Stimulated activated CD8-positive, alpha-beta memory T cell treated with anti-CD3 and anti-CD28 coated beads, Interleukin-15, amount 100 ng/mL, for 24 hours (primary cell): ENCODE measurements at places on chromosomes 16 and 17.

- no peak for DNase-seq
Measured at GRCh38 chr17:40019140-40019991, 4.1 kb downstream of the CSF3 start.

DNA sequence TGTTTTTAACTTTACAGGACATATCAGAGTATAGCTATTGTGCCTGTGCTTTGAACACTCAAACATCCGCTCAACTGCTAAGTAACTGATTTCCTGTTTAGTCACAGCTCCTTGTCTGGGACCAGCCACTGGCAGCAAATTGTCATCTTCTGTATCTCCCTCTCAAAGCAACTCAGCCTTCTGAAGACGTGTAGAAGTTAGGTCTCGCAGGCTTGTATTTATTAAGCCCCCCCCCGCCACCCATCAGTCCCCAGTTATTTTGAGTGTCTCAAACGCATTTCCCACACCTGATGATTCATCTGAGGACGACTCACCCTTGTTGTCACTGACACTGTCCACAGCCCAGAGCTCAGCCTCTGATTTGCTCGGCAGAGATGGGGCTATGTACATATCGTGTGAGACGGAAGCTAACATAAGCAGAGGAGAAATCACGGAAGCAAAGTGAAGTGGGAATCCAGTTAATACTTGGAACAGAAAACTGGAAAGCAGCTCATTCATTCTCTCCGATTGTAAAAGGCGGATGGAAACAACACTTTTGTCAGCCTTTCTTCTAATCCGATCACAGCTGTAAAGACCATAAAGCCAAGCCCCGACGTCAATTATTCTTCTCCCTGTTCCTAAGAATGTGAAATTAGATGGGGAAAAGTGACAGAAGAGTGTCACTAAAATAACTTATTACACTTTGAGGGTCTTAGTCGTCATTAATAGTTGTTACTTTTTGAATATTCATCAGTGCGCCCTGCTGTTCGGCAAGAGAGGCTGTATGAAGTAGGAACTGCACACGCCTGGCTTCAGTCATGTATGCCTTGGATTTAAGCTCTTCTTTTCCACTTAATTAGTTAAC is 64.2 kb downstream of the PITPNC1 start:
- no peak for DNase-seq

DNA sequence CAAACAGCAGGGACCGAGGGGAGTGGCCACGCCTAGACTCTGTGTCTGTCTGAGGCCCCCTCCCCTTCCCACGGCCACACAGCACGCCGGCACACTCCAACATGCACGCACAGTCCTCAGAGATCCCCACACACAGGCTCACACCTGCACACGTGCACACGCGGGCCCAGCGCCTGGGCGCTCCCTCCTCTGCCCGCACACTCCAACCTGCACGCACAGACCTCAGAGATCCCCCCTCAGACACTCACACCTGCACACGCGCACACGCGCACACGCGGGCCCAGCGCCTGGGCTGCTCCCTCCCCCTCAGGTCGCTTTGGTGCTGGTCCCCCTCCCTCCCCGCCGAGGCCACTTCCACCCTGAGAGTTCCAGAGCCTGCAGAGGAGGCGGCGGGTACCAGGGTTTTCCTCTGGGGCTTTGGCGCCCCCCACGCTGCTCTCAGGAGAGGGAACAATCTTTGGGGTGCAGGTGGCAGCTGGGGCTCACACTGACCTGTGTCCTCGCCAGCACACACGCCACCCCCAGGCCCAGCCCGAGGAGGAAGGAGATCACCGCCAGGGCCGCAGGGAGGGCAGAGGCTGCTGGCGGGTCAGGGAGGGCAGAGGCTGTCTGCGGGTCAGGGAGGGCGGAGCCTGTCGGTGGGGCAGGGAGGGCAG is 1.6 kb downstream of the CD7 start:
- no peak for DNase-seq

DNA sequence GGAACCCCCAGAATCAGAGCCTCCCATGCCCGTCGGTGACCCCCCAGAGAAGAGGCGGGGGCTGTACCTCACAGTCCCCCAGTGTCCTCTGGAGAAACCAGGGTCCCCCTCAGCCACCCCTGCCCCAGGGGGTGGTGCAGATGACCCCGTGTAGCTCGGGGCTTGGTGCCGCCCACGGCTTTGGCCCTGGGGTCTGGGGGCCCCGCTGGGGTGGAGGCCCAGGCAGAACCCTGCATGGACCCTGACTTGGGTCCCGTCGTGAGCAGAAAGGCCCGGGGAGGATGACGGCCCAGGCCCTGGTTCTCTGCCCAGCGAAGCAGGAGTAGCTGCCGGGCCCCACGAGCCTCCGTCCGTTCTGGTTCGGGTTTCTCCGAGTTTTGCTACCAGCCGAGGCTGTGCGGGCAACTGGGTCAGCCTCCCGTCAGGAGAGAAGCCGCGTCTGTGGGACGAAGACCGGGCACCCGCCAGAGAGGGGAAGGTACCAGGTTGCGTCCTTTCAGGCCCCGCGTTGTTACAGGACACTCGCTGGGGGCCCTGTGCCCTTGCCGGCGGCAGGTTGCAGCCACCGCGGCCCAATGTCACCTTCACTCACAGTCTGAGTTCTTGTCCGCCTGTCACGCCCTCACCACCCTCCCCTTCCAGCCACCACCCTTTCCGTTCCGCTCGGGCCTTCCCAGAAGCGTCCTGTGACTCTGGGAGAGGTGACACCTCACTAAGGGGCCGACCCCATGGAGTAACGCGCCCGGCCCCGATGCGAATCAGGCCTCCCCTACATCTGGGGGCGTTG is 4.0 kb downstream of the TPSG1 start:
- no peak for DNase-seq

DNA sequence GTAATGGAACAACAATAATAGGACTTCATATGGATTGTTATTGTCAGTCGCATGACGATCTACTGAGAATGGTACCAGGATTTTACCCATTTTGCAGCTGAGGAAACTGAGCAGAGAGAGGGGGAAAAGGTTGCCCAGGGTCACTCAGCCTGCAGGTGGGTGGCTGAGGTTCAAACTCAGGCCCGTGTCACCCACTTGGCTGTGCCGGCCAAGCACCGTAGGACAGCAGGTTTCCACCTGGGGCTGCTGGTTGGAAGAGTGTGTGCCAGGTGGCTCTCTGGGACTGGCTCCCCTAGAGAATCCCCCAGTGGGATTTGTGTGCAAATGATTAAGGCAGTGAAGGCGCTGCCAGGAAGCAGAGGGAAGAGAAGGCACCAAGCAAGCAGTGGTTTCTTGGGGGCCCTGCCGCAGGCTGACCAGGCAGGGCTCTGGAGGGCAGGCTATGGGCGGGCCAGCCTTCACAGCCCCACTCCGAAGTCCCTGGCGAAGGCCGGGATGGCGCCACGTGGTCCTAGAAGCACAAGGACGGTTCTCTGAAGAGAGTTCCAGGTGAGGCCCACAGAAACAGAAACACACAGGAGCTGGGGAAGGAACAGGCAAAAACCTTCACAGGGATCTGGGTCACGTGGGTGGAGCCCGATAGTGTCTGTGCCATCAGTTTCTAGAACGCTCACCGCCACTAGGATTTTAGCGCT is 163.5 kb downstream of the IRF8 start:
- no peak for DNase-seq

- DNase-seq = no peak
Measured at GRCh38 chr16:86042996-86043725, 144.2 kb downstream of the IRF8 start.

DNA sequence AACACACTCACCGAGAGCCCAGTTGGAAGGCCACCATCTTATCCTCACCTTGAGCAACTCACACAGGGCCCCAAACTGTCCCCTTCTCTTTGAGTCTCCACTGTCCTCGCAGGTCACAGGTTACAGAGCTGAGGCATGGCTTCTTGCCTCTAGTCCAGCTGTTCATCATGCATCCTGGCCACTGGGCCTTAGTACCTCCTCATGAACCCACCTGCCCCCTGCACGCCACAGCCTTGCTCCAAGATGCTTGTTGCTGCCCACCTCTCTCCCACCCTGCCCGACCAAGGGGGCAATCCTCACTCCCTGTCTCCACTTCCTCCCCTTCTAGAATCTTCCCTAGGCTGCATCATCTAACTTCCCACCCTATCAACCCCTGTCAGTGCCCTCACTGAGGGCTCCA is 17.1 kb downstream of the CDH5 start:
- no peak for DNase-seq

DNA sequence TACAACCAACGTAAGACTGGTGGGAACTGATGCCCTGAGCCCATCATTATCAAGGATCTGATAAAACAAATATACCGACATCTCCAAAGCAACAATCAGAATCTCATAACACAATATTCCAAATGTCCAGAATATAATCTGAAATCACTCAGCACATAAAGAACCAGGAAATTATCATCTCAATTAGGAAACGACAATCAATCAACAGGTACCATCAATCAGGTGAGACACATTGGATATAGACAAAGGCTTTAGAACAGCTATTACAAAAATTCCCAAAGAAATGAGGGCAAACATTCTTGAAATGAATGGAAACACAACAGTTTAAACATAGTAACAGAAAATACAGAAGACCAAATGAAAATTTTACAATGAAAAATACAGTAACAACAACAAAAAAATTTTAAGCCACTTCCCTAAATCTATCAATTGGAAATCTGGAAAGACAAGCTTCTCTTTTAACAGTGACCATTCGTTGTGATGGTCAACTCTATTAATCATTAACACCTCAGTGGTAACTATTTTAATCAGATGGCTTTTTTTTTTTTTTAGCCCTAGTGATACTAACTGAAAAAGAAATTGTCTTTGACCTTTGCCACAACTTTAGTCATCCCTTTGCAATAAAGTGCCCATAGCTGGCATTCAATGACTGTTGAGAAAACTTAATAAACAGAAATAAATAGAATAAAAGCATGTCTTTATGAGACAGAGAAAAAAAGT is 70.4 kb downstream of the USP32 start:
- DNase-seq = no peak

DNA sequence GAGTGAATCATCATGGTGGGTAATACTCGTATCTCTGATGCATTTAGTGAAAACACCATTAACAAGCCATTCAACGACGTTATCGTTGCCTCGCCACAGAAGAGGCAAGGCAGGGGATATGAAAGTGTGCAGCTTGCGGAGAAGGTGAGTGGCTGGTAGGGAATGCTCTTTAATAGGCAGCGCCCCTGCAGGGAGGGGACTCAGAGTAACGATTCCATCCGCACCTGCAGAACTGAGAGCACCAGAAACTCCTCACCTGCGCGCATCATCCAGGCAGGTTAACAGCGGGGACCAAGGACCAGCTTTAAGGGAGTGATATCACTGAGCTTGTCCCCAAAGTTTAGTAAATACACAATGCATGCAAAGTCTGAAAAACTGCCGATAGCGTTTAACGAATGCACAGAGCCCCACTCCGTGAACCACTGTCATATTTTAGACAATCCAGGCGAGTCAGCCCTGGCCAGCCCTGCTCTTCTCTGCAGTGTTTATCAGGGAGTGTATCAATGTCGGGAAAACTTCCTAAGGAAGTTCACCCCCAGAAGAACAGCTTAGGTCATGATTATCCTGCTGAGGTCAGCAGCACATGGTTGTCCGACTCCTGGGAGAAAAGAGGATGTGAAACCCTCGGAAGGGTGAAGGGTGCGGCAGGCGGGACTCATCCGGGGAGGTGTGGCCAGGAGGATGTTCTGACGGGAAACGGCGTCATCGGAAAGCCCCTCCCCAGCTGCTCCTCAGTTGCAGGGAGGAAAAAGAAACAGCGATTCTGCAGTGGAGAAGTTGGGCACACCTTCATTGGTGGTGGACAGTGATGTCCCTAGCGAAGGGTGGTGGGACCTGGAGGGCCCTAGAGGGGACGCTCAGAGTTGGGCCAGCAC is 68.5 kb upstream of the DNAH17 start:
- DNase-seq = no peak

DNA sequence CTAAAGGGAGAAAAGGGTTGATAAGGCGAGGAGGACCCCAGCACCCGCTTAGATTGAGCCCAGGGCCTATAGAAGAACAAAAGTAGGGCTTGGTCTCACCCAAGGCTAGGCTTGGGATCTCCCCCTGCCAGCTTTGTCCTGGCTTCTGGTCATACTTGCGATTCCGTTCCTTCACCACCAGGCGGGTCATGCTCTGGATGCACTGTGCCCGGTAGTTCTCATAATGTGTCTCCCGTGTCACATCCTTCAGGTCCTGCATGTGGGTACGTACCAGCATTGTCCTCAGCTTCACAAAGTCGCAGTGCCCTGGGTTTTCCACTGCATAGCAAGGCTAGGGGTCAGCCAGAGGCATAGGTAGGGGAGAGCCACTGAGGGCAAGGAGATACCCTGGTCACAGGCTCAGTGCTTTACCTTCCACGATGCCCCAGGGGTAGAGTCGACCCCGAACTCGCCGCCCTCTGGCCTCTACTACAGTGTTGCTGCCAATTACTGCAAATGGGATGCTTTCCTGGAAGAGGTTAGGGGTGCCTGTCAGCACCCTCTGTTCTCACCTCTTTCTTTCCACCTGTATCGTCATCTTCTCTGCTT is 6.5 kb upstream of the MTMR4 start:
- no peak for DNase-seq

DNA sequence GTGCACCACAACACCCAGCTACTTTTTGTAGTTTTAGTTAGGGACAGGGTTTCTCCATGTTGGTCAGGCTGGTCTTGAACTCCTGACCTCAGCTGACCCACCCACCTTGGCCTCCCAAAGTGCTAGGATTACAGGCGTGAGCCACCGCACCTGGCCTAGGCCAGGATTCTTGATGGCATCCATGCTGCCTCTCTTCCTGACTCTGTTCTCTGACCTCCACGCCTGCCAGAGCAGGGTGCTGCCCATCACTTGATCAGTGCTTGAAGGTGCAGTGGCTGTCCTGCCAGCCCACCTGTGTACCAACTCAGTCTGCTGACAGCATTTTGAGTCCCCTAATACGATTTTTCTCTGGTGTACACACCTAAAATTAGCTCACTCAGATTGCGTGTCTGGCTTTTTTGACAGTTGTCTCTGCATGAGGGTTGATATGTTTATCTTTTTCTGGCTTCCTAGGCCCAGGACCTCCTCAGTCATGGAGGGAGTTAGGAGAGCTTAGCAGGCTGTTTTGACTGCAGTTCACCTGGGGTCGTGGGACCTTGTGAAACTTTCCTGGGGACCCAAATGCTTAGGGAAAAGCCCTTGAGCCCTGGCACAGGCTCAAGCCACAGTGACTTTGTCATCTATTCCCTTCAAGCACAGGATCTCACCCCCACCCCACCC is 5.9 kb downstream of the HAS3 start:
- no peak for DNase-seq

DNA sequence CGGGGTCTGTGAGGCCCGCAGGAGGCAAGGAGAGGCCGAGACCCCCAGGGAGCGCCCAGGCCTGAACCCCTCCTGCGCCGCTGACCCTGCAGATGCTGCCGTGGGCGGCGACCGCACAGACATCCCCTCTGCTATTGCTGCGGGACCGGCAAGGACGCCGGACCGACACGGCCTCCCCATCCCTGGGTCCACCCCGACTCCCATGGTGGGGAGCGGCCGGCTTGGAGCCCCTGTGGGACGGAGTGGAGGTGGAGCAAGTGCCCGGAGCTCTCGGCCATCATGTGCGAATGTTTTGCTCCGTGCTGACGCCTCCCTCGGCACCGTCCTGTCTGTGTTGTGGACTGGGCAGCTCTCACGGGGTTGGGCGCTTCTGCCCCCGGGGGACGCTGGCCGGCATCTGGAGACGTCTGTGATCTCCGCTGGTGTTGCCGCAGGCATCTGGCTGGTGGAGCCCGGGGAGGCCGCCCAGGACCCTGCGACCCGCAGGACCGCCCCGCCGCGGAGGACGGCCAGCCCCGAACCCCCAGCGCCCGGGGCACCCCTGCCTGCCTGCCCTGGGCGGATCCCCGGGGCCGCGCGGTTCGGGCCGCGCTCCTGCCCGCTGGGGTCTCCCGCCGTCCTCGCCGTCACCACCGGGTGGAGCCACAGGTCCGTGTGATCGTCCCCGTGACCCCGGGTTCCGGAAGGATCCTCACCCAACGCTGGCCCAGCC is 12.8 kb upstream of the GNG13 start:
- DNase-seq = no peak
